ENCODE measurements at places on chromosomes 2 and 18. TPM values are rescaled to one million over a fixed set of nuclear protein-coding genes. Genes with fewer than 3 reads are reported as not detected.

DNA sequence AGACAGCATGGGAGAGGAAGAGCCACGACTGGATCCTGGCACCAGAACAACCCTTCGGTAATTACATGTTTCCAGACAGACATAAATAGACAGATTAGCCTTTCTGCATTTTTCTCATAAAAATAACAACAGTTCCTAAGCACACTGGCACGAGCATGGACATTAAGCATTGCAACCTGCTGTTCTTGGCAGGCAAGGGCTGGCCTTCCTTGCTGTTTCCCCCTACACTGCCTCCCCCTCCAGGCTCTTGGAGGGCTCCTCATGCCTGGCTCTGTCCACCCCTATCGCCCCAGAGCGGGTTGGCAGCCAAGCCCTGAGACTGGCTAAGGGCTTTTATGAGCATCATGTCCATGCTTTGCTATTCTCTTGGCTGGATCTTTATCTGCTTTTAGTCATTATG, 89.6 kb downstream of the TTC32 start:
- DNase-seq = no peak

- no peak for DNase-seq
Measured at GRCh38 chr2:46034535-46034934, 262.7 kb upstream of the EPAS1 start.

The RMDN2 gene
- 2.3 TPM for total RNA-seq

DNA sequence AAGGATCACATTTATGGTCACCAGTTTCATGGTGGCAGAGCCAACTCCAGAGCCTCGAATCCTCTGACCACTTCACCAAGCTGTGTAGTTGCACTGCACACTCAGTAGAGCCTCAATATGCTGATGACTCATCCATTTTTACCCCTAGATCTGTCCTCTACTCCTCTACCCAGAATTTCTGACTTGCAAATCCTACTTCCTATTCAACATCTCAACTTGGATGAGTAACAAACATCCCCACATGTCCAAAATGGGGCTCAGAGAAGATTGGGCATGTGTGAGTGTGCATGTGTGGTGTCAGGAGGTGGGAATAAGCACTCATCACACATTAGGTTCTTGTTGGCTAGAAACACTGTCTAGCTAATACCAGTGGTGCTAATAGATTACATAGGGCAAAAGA, 57.8 kb upstream of the IGFBP2 start:
- DNase-seq = no peak

DNA sequence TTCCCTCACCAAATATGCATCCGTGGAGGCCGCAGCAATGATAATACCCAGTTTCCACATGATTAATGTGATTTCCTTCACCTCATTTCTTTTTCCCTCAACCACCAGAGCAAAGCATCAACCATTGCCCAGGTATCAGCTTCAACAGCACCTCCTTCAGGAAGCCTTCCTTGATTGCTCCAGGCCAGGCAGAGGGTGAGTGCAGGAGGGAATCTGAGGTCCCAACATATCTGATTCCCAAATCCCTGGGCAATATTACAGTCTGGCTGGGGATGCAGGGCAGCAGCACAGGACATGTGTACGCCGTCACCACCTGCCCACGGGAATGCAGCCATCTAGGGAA, 142.4 kb upstream of the MYCN start:
- DNase-seq = no peak

The MERTK gene
- total RNA-seq = 0.89 TPM

GRCh38 chr2:8571301-8571791, 110.5 kb upstream of the ID2 start:
- no peak for DNase-seq

GRCh38 chr2:209556354-209556961, 132.6 kb downstream of the MAP2 start:
- DNase-seq = no peak

DNA sequence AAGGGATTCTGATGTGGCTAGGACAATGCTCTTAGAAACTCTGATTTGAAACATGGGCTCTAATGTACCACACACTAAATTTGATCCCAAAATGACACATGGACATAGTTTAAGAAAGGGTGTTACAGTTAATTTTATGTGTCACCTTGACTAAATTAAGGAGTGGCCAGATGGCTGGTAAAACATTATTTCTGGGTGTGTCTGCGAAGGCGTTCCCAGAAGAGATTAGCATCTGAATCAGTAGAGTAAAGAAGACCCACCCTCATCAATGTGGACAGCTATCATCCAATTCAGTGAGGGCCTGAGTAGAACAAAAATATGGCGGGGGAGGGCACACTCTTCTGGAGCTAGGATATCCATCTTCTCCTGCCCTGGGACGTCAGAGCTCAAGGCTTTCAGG, 283.1 kb upstream of the CHAC2 start:
- DNase-seq = no peak

The G6PC2 gene
- not detected for total RNA-seq

DNA sequence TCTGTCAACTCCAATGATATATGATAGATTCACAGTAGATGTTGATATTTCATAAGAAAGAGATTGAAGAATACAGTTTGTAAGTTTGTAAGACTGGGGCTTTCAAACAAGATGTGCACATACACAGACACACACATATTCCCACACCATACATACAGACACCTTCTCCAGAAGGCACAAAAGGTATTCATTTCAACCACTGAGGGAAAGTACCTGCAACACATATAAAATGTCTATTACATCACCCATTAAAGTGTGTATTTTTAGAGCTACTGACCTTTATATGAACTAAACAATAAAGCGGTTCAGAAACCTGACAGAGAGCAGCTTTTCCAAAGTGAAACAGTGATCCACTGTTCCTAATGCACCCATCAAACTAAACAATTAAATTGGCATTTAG, 53.3 kb downstream of the CCDC148 start:
- DNase-seq = no peak

DNA sequence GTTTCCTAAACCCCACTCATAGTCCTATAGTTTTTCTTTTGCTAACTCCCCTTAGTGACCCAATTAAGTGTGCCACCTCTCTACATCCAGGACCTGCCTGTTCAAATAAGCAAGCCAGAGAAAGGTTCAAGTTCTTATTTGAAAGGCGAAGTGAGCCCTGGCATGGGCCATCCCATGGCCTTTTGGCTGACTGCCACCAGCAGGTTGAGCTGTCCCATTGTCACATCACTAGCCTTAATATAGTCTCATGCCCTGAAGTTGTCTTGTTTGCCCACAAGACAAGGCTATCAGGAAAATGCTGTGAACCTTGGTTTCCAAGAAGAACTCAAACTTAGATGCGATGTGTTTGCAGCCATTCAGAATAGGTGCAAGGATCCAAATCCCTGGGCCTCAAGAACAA, 158.8 kb downstream of the SH3RF3 start:
- no peak for DNase-seq

- DNase-seq = no peak
Measured at GRCh38 chr18:69757733-69758132, 189.9 kb downstream of the CD226 start.
